ENCODE measurements at places on chromosomes 12 and 14.

GRCh38 chr12:107801150-107801549 is 26.6 kb downstream of the ASCL4 start:
- DNase-seq = no peak

DNA sequence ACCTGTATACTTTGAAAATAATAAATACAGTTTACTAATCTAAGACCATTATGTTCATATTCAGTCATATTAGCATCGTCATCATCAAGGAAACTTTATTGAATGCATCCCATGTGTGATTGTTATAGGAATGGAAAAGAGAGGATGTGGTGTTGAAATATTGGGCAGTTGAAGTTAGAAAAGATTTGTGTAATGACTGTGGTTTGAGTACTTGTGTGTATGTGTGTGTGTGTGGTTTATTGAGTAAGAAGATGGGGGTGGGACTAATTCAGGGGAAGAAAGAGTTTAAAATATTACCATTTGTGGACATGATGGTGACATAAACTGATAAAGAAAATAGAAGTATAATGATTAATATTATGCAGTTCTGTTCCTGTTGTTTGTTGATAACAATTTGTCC is 238.7 kb upstream of the SEL1L start:
- DNase-seq = no peak

DNA sequence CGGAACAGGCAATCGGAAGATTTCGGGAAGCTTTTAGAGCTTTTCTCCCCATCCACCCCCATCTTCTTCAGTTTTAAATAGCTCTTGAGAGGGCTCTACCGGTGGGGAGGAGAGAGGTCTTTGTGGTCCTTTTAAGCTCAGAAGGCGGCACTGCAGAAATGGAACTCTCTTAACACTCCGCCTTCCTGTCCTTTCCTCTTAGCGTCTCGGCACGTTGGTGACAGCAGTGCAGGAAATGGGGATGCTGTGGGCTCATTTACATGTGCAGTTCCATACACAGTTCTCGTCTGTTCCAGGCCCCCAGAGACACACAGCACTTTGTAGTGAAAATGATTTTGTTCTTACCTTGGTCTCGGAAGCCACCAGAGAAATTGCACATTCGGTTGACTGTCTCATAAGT is 50.4 kb upstream of the RIN3 start:
- no peak for DNase-seq

DNA sequence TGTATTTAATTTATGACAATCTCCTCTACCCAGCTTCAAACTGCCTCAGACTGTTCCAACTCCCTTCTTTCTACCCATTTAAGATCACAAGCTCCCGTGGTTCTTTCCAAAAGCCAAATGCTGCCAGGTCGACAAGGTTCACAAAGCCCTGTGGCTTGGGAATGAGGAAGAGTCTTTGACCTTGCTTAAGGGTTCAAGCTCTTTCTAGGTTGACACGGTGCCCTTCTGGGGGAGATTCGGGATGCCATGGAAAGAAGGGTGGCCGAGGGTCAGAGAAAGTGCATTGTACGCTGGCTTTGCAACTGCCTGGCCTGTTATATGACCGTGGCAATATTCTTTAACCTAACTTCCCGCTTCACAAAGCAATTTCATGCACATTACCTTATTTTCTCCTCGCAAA is 239.3 kb downstream of the ANO2 start:
- no peak for DNase-seq

DNA sequence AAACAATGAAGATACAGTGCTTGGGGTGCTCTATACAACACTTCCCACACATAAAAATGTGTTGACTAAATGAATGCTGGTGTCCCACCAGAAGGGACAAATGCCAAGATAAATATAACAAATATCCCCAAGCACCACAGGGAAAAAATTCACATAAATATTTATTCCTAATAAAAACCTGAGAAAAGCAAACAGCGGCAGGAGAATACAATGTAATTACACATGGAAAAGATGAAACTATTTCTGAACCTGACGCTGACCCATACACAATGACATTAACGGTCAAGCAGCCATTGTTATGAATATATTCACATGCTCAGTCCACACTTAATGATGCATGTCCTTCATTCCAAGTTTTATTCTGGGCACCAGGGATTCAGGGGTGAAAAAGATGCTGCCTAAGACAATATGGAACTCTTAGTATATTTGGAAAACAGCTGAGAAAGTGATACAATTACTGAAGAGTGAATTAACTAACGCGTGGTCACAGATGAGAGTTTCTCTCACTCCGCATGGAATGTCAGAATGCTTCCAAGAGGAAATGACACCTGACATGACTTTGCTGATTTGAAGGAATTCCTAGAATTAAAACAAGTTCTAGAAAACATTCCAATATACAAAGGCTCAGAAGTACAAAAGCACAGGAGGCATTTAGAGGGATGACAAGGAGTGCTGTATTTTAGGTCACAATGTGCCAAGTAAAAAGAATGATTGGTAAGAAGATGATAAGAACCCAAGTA is 27.9 kb upstream of the PTPRR start:
- no peak for DNase-seq

GRCh38 chr14:21498540-21499526 is 12.3 kb downstream of the METTL3 start:
- no peak for DNase-seq

Measured in stimulated activated CD8-positive, alpha-beta memory T cell treated with anti-CD3 and anti-CD28 coated beads, Interleukin-2, amount 100 ng/mL, for 1 hour (primary cell).